ENCODE measurements at places on chromosomes 13 and 19.

DNA sequence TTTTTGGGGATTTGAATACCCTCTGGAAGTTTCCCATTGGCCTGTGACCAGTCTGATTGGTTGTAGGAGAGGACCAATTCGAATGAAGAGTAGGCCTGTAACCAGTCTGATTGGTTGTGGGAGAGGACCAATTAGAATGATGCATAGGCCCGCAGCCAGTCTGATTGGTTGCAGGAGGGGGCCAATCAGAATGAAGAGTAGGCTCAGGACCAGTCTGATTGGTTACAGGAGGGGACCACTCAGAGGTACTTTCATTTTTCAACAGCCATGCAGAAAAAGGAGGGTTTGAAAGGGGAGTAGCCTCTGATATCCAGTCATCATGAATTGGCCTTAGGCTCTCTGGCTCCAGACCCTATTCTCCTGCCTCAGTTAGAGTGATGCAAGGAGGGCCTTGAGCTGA, 30.4 kb upstream of the SLC1A5 start:
- DNase-seq = no peak

- DNase-seq = no peak
These were observed 14.4 kb downstream of the PAK4 start for GRCh38 chr19:39139971-39140453.

DNA sequence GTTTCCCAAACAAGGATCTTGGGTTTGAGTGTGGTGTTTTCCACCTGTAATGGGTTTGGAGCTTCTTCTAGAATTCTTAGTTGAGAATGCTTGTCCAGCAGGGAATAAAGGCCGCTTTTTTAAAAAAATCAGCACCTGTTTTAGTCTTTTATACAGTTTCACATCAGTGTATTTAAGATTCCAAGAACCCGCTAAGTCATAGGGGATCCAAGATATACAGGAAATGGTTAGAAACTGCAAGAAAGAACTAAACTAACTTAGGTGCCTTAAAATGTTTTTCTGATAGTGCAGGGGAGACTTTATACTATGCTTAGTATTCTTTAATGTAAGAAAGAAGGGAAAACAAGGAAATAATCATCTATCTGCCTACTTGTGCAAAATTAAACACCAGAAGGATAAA, 74.7 kb downstream of the C13orf42 start:
- DNase-seq = no peak

DNA sequence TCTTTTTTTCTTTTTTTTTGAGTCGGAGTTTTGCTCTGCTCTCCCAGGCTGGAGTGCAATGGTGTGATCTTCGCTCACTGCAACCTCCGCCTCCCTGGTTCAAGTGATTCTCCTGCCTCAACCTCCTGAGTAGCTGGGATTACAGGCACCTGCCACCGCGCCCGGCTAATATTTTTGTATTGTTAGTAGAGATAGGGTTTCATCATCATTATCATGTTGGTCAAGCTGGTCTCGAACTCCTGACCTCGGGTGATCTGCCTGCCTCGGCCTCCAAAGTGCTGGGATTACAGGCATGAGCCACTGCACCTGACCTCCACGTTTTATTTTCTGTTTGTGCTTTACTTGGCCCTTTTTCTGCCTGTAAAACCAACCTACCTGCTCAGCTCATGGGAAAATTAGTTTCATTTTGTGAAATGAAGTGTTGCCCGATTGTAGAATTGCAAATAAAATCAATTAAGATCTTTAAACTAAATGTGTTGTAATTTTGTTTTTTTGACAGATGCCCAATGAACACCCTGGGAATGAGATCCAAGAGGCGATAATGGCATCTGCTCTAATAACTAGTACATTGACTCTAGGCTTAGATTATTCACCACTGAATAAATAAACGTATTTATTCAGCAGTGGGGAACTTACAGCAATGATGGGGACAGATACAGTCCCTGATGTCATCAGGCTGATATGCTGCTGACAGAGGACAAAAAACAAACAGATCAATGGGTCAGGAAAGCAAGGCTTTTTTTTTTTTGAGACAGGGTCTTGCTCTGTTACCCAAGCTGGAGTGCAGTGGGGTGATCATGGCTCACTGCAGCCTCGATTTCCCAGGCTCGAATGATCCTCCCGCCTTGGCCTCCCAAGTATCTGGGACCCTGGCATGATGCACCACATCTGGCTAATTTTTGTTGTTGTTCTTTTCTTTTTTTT, 2.2 kb upstream of the RAB11B start:
- DNase-seq = no peak

DNA sequence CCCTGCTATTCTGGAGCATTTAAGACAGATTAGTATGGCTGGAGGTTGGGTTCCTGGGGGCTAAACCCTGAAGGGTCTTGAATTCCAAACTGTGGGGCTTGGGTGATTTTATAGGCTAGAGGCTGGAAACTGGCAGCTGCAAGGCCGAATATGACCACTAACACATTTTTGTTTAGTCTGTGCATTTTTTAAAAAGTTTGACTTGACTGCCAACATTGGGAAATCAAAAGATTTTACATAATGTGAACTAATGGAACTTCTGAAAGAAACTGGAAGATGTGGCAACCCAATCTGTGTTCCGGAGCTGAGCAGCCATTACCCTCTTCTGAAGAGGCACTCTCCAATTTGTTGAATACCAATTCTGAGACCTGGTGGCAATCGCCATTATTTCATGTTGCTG, 5.1 kb downstream of the ZNF784 start:
- no peak for DNase-seq

DNA sequence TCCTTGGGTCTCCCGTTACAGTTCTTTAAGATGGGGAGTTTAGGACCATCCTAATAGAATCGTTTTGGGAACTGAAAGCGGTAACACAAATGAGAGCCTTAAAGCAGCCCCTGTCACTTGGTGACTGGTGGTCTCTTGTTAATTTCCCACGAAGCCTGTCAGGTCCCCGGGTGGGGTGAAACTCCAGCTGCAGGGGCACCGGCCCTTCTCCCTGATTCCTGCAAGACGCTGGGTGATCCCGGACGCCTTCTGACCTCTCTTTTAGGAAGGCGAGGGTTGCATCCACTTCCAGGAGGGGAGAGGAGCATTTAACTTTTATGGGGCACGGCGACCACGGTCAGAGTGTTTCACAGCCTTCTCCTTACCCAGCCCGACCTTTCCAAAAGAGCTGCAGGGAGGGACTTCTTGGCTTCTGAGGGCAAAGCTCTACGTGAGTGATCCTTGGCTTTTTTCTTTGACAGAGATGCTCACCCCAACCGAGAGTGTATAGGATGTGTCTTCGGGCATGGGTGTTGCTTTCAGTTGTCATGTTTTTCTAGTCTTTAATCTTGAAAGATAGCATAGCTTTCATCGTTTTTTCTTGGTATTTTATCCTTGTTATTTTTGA, 688 bp downstream of the ZNF225 start:
- DNase-seq = no peak

DNA sequence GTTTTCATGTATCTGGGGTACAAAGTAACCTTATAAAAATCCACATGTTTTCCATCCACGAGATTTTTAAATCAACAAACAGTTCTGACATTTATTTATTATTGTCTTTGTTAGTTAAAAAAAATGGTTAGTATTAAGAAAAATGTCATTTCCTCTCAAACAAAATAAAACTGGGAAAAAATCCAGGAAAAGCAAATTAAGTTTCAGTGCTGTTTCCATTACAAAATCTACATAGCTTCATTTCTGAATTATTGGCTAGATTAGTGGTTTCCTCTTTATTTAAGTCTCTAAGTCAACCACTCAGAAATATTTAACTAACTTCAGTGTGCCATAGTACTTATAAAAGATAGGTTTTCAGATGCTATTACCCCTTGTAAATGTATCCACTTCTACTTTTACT, 49.1 kb downstream of the MZT1 start:
- DNase-seq = no peak

- DNase-seq = no peak
These were observed 31.4 kb upstream of the GJB6 start for GRCh38 chr13:20263393-20264044.

DNA sequence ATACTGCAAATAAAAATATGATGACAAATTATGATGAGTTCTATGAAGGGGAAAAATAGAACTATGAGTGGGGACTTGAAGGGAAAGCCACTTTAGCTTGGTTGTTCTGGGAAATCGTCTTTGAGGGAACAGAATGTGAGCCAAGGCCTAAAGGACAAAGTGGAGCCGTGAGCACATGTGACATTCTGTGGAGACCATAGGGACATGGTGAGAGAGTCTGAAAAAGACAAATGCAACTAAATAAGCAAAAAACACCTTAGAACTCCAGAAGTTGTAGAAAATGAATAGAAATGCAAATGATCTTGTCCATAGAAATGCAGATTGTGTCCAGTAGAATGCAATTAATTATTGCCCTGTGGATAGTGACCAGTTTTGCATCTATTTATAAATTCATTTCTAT, 86.8 kb upstream of the ANKRD10 start:
- DNase-seq = no peak

DNA sequence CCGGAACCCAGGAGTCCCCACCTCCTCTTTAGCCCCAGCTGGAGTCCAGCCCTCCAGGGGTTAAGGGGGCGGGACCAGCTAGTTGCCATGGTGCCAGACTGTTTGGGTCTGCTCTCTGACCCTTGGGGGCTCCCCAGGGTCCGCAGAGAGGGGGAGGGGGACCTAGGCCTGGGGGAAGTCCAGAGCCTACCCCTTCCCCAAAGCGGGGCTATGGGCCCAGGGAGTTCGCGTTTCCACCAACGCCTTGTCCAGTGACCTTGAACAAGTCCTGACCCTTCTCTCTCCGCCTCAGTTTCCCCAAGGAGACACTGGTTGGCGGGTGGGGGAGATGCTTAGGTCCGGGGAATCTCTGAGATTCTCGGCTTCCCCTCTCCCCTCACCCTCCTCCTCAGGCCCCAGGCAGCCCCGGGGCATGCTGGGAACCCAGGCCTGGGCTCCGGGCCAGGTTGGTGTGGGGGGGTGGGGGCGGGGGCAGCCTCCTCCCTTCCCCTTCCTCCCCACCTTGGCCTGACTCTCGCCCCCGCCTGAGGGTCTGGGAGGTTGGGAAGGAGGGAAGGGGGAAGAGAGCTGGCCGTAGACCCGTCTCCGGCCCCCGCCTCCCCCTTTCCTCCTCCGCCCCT, 2.6 kb upstream of the SPACA6 start:
- peak; percentile 39 for DNase-seq

DNA sequence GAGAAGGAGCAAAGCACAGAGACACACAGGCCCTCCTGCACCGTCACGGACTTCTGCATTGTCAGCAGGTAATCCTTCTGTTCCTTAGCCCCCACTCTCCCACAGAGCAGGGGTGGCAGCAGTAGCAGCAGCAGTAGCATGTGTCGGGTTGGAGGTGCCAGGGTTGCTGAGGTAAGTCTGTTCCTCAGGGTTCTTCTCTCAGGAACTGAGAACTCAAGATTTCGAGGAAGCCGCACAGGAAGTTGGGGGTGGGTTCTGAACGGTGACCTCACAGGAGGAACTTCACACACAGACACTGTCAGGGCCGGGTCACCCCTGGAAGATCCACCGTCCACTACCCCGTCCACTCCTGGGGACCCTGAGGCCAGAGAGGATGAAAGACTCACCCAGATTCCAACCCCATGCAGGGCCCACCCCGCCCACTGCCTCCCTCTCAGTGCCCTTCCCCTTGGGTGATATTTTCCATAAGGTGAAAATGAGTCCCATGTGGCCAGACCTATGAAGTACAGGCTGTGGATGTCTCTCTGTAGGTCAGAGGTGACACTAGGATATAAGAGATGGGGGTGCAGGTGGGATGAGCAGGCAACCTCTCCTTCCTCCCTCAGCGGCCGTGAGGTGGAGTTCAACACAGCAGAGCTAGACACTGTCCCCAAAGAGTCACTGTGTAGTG, at the start of gene SIGLEC12:
TSS of gene SIGLEC12 (minus strand) at position 207 of the 670 bp plus-strand sequence. CDS start at position 140, 67 bp downstream.
- no peak for DNase-seq

DNA sequence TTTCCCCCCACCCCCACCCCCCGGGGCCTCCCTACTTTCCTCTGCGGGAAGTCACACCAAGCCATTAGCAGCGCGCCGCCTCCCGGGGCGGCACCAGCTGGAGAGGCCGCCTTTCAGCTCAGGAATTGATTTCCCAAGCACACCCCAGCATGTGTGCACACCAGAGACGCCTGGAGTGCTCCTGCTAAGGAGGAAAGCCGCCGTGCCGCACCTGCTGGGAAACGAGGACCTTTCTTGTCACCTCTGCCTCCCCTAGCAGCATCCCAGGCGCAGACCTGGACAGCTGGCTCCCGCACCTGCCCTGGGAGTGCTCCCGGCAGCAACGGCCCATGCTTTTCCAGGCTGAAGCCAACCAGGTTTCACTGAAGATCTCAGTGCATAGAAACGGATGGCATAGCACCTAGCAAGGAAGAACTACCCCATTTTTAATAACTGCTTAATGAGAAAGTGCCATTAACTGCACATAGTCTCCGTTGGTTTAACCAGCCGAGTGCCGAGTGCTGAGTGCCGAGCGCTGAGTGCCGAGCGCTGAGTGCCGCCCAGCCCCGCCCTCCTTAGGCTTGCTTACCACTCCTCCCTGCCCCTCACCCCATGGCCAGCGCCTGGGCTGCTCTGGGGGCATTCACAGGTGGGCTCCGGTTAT, 165.0 kb downstream of the USP12 start:
- no peak for DNase-seq

DNA sequence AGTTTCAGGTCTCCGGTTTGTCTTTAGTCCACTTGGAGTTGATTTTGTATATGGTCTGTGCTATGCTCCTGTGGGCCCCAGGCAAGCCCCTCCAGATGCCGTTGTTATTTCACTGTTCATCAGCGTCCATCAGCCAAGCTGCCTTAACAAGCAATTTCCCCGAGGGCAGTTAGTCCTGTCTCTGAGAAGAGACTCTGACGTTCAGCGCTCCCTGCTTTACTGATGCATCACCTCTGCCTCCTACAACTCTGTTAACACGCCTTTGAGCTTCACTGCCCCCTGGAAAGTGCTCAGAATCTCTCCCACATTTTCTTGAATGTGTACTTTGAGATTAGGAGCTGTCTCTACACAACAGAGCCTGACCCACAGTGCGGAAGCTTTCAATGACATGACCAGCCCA, 41.8 kb upstream of the UBAC2 start:
- no peak for DNase-seq

DNA sequence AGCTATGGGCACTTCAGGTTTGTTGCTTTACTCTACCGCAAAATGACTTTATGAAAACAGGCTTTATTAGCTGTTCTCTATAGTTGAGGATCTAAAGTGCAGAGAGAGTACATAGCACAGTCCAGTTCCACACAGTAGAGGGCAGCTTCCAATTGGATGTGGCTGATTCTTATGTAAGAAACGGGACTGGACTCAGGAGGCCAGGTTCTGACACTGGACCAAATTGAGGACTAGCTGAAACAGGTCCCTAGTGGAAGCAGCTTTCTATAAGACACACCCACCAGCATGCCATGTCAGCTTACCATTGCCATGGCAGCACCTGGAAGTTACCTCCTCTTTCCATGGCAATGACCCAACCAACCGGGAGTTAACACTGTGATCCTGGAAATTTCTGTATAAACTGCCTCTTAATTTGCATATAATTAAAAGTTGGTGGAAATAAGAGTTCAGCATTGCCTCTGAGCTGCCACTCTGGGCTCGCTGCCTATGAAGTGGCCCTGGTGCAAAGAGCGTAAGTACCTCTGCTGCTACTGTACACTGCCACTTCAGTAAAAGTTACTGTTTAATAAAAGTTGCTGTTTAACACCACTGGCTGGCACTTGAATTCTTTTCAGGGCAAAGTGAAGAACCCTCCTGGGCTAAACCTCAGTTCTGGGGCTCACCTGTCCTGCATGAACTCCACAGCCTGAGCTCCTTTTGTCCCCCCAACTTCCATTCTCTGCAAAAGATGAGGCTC, 211.9 kb upstream of the SLC10A2 start:
- DNase-seq = no peak

GRCh38 chr13:32284927-32285632, 30.1 kb downstream of the ZAR1L start:
- no peak for DNase-seq

- DNase-seq = no peak
These were observed 12.7 kb upstream of the TNFSF14 start for GRCh38 chr19:6682607-6683128.
